ENCODE measurements at places on chromosomes 1 and 21. TPM values are rescaled to one million over a fixed set of nuclear protein-coding genes. Genes with fewer than 3 reads are reported as not detected.

GRCh38 chr1:233982827-233983518 lies 78.5 kb downstream of the SLC35F3 start:
- DNase-seq = no peak
- no peaks in the 10 kb centered on the region for H3K36me3 ChIP-seq
- H3K27me3 ChIP-seq = peaks cover 6% of the 10 kb centered on the region
- no peak overlapping the region for H3K27ac ChIP-seq
- no peaks in the 10 kb centered on the region for H3K4me1 ChIP-seq
- no peak overlapping the region for H3K4me3 ChIP-seq

GRCh38 chr21:25953196-25953595 lies 217.4 kb downstream of the APP start:
- no peak overlapping the region for H3K4me3 ChIP-seq
- no peak for DNase-seq
- no peaks in the 10 kb centered on the region for H3K4me1 ChIP-seq
- H3K36me3 ChIP-seq = no peaks in the 10 kb centered on the region
- H3K27me3 ChIP-seq = no peaks in the 10 kb centered on the region

GRCh38 chr1:67991546-67991945 lies 58.9 kb downstream of the DIRAS3 start:
- H3K27me3 ChIP-seq = no peaks in the 10 kb centered on the region
- no peak for DNase-seq
- no peak overlapping the region for H3K27ac ChIP-seq
- H3K36me3 ChIP-seq = no peaks in the 10 kb centered on the region
- no peak overlapping the region for H3K4me3 ChIP-seq

PHC2 gene
- total RNA-seq = 43.2 TPM

GRCh38 chr1:243727503-243728203 lies 122.4 kb downstream of the AKT3 start:
- no peak overlapping the region for H3K27ac ChIP-seq
- no peak overlapping the region for H3K4me3 ChIP-seq
- peaks cover 19% of the 10 kb centered on the region for H3K4me1 ChIP-seq
- H3K36me3 ChIP-seq = peaks cover 5% of the 10 kb centered on the region
- no peaks in the 10 kb centered on the region for H3K27me3 ChIP-seq

GRCh38 chr1:17033481-17033880 lies 20.4 kb downstream of the SDHB start:
- H3K4me3 ChIP-seq = no peak overlapping the region
- H3K27ac ChIP-seq = no peak overlapping the region
- no peak for DNase-seq
- peaks cover 11% of the 10 kb centered on the region for H3K36me3 ChIP-seq
- peaks cover 6% of the 10 kb centered on the region for H3K4me1 ChIP-seq

FALEC gene
- 0.64 TPM for total RNA-seq

TMEM240 gene
- total RNA-seq = 1.2 TPM

DNA sequence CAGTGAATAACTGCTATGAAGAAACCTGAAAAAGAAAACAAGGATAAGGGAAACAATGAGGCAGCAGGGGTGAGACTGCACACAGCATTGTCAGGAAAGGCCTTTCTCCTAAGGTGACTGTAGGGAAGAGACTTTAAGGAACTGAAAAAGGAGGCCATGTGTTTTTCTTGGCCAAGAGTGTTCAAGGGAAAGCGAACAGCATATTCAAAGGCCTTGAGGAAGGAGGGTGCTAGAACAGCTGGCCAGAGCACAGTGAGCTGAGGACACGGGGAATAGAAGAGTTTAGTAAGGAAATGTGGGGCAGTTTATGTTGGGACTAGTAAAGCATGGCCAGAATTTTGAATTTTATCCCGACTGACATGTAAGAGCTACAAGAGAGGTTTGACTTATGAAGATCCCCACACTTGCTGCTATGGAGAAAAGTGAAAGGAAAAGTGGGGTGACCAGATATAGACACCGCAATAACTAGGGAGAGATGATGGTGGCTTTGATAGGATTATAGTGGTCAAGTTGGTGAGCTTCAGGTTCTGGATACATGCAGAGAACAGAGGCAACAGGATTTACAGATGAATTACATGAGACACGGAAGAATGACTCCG lies 1.4 kb downstream of the RWDD2B start:
- peak overlapping the region; percentile 93 for H3K27ac ChIP-seq
- peaks cover 39% of the 10 kb centered on the region for H3K4me1 ChIP-seq
- H3K4me3 ChIP-seq = peak overlapping the region; percentile 80
- no peaks in the 10 kb centered on the region for H3K27me3 ChIP-seq
- H3K36me3 ChIP-seq = peaks cover 4% of the 10 kb centered on the region
- no peak for DNase-seq

DNA sequence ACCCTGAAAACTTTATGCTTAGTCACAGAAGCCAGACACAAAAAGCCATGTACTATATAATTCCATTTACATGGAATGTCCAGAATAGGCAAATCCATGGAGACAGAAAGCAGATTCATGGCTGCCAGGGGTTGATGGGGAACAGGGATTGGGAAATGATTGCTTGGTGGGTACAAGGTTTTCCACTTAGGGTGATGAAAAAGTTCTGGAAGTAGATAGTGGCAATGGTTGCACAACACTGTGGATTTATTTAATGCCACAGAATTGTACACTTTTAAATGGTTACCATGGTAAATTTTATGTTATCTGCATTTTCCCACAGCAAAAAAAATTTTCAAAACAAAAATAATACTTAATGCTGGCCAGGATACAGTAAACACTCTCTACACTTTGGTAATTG lies 40.6 kb downstream of the ENAH start:
- no peaks in the 10 kb centered on the region for H3K36me3 ChIP-seq
- no peak overlapping the region for H3K27ac ChIP-seq
- no peak overlapping the region for H3K4me3 ChIP-seq
- DNase-seq = no peak
- H3K27me3 ChIP-seq = peaks cover 4% of the 10 kb centered on the region

GRCh38 chr1:9065213-9065751 lies 4.2 kb downstream of the SLC2A5 start:
- peaks cover 8% of the 10 kb centered on the region for H3K4me1 ChIP-seq
- DNase-seq = no peak
- no peak overlapping the region for H3K27ac ChIP-seq
- H3K27me3 ChIP-seq = peaks cover 15% of the 10 kb centered on the region
- H3K36me3 ChIP-seq = no peaks in the 10 kb centered on the region

- no peak for DNase-seq
- H3K36me3 ChIP-seq = no peaks in the 10 kb centered on the region
- no peak overlapping the region for H3K27ac ChIP-seq
- no peaks in the 10 kb centered on the region for H3K4me1 ChIP-seq
These were observed 10.5 kb upstream of the IGFN1 start for GRCh38 chr1:201180141-201180540.

DNA sequence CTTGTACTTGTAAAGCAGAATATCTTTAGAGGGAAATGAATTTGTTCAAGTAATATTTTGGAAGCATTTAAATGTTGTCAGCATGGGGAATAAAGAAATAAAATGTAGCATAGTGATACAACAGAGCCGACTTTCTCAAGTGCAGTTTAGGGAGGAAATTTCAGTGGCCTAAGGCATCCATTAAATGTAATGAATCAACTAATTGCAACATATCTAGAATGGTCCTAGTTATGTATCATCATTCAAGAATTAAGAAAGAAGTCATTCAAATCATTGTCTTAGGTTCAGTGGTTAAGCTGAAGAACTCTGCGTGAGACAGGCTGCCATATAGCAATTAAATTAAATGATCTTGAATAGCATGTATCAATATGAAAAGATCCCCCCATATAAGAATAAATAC lies 360.7 kb downstream of the TBX15 start:
- no peaks in the 10 kb centered on the region for H3K27me3 ChIP-seq
- H3K36me3 ChIP-seq = no peaks in the 10 kb centered on the region
- H3K4me3 ChIP-seq = no peak overlapping the region
- H3K27ac ChIP-seq = no peak overlapping the region

DNA sequence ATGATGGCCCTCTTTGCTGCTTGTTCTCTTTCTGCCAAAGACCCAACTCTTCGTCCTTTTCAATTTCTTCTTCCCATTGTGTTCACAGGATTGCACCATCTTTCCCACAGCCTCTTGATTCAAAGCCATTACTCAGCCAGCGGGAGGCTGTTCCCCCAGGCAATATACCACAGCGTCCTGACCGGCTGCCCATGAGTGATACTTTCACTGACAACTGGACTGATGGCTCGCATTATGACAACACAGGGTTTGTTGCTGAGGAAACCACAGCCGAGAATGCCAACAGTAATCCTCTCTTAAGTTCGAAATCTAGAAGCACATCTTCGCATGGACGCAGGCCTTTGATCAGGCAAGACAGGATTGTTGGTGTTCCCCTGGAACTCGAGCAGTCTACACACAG lies 167.4 kb downstream of the LRRC40 start:
- H3K27ac ChIP-seq = no peak overlapping the region
- no peaks in the 10 kb centered on the region for H3K36me3 ChIP-seq
- no peaks in the 10 kb centered on the region for H3K27me3 ChIP-seq

AQP10 gene
- not detected for total RNA-seq

DNA sequence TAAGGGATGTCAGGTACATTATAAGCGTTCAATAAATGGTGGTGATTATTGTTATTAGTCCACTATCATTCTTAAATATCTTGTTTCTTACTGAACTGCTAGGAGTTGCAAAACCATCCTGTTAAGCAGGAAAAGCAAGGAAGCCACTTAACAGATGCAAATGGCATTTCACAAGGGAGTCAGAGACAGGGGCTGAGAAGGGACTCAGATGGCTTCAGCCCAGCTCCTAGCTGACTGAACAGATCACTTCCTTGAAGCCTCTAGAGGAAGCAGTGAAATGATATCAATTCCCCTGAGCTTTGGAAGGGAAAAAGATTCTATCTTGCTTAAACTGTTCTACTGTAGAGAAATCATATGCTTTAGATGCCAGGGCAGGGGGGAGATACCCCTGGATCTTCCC lies 151.5 kb downstream of the ST6GALNAC5 start:
- no peak for DNase-seq
- H3K4me1 ChIP-seq = no peaks in the 10 kb centered on the region
- H3K4me3 ChIP-seq = no peak overlapping the region
- H3K36me3 ChIP-seq = no peaks in the 10 kb centered on the region
- no peaks in the 10 kb centered on the region for H3K27me3 ChIP-seq

FMN2 gene
- total RNA-seq = not detected

- DNase-seq = no peak
- H3K27ac ChIP-seq = no peak overlapping the region
- H3K27me3 ChIP-seq = no peaks in the 10 kb centered on the region
- no peak overlapping the region for H3K4me3 ChIP-seq
These were observed 56.2 kb downstream of the SLC37A1 start for GRCh38 chr21:42569732-42570301.

Measured in activated CD4-positive, alpha-beta T cell treated with anti-CD3 and anti-CD28 coated beads, Interleukin-2, amount 10 ng/mL, durations not matched to agents 7 days and 5 days (primary cell).